Daoy (cell line): ENCODE measurements at places on chromosomes 6 and 20.

GRCh38 chr6:144379356-144379755 is 94.2 kb downstream of the UTRN start:
- DNase-seq, result no peak

DNA sequence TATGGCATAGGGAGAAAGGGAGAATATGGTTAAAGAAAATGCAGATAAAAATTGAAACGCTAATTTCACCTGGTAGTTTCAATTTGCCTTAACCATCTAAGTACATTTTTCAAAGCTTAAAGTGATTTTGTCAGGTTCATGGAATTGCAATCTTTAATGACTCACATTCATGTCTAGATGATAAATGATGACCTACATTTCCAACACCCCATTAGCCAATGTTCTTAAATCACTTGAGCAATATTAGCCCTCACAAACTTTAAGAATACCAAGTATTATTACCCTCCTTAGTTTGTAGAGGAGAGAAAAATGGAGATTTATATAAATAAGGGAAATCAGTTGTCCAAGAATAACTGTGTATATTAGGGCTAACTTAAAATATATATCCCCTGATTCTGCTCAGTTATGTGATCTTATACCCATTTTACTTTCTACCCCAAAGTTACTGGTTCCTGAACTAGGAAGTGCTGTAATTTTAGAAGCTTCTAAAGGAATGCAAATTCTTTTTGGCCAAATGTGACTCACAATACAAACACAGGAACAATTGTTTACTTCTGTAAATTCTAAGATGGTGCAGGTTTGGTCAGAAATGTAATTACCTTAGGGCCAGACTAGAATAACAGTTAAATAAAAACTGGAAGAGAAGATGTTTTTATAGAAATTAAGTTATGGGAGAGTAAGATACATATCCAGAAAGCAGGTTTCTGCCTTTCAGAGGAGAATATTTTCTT is 34.5 kb downstream of the TPBG start:
- DNase-seq, result peak; percentile 49

- no peak for DNase-seq
These were observed 9.9 kb downstream of the TBCC start for GRCh38 chr6:42735976-42736375.

DNA sequence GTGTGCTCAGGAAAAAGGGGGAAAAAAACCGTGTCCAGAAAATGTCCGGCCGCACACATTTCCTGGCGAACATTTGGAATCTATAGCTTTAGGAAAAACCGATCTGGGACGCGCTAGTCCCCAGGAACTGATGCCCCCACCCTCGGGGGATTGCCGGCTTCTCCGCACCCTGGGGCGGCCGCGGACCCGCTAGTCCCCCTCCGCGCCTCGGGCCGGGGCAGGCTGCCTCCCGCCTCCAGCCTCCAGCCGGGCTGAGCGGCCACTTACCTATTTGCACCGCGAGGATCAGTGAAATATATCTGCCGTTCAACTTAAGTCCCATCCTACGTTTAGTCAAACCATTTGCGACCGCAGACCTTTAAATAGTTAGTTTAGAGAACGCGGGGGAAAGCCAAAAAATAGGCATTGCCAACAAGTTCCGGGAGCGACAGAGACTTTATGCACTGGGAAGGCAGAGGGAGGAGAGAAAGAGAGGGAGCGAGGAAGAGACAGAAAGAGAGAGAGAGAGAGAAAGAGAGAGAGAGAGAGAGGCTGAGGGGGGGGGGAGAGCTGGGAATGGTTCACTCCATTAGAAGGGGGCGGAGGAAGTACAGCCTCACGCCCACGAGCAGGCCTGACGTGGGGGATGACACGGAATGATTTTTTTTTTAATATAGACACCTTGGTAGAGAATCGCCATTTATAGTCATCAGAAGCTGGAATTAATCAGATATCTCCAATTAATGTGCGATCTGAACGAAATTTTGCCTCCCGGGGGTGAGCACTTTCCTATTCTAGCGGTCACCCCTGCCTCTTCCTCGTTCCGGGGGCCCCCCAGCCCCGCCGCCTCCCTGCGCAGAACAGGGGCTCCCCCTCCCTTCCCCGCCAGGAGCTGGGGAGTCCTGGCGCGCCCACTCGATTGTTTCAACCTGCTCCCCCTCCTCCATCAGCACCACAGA is at the start of gene NRN1:
Gene NRN1, minus strand, starts transcription at position 498 of the 938 bp plus-strand sequence. Its CDS starts 176 bp downstream, at position 322.
- peak; percentile 72 for DNase-seq

DNA sequence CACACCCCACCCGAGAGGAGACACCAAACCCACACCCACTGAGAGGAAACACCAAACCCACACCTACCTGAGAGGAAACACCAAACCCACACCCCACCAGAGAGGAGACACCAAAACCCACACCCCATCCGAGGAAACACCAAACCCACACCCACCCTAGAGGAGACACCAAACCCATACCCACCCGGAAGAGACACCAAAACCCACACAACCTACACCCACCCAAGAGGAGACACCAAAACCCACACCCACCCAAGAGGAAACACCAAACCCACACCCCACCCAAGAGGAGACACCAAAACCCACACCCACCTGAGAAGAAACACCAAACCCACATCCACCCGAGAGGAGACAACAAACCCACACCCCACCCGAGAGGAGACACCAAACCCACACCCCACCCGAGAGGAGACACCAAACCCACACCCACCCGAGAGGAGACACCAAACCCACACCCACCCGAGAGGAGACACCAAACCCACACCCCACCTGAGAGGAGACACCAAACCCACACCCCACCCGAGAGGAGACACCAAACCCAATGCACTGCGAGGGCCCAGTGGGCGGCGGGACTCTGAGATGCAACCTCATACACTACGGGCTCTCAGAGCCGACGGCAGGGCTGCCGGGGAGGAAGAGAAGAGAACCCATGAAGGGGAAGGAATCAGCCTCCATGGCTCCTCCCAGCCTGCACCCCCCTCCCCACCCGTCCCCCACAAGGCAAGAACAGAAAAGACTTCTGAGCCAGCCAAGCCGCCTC is 83.3 kb downstream of the TAF4 start:
- DNase-seq, result no peak

GRCh38 chr20:32731882-32732266 is 11.4 kb downstream of the COMMD7 start:
- DNase-seq, result no peak

- no peak for DNase-seq
These were observed 190.4 kb upstream of the MCHR2 start for GRCh38 chr6:100184473-100184872.

- DNase-seq, result no peak
These were observed 21.5 kb upstream of the BPIFB1 start for GRCh38 chr20:33261465-33261864.

GRCh38 chr20:62267543-62267942 is 29.2 kb downstream of the OSBPL2 start:
- no peak for DNase-seq

GRCh38 chr6:108222504-108222903 is 38.3 kb downstream of the SNX3 start:
- no peak for DNase-seq

GRCh38 chr6:113540466-113540865 is 316.7 kb upstream of the MARCKS start:
- DNase-seq, result no peak

DNA sequence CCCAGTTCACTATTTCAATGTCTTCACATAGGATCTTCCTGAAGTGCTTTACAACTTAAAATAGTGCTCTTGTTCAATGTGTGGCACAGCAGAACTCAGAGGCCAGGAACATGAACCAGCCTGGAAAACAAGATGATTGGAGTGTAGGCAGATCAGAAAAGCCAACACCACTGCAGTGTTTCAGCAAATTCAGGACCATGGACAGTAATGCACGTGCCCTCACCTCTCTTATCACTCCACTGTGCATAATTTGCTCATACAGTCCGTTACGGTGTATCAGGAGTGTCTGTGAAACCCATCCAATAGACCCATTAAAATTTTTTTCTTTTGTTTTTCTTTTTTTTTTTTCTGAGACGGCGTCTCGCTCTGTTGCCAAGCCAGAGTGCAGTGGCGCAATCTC is 27.6 kb upstream of the HACE1 start:
- peak; percentile 25 for DNase-seq

- DNase-seq, result no peak
These were observed 108.8 kb upstream of the BCLAF1 start for GRCh38 chr6:136398453-136398852.

- no peak for DNase-seq
These were observed 200.0 kb downstream of the LY86 start for GRCh38 chr6:6788394-6789032.

DNA sequence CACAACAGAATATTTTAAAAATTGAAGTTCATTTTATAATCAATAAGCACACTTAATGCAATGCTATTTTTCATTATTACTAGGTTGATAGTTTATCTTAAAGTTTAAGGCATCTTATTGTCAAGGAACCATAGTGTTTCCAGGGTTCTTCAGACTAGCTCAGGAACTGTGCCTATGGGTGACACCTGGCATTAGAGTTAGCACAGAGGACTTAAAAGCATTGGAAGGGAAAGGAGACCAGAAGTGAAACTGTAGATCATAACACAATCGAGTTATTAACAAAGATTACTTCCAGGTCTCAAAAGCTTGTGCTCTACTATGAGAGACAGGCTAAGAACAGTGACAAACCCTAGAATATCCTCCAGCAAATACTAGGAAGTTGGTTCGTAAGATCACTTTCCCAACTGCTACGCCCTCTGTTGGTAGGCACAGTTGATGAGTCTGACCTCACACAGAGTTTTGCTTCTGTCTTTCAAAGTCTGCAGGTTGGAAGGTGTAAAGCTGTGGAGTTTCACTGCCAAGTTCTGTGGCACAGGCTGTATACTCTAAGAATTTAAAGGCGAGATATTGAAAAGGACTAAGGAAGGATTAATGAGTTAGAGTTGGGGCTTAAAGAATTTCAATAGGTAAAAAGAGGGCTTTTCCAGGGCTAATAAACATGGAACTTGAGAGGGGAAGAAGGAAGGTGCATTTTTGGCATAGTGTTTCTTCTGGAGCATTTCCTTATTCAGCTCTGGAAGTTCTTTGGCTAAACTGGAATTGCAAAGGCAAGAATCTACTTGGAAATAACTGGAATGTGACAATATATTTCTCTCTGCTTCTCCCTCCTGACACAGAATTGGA is 531.3 kb upstream of the JAG1 start:
- DNase-seq, result peak; percentile 79

- DNase-seq, result no peak
These were observed 15.7 kb upstream of the CGA start for GRCh38 chr6:87110636-87111035.

GRCh38 chr20:46056970-46057855 is 28.2 kb downstream of the SLC12A5 start:
- peak; percentile 60 for DNase-seq

DNA sequence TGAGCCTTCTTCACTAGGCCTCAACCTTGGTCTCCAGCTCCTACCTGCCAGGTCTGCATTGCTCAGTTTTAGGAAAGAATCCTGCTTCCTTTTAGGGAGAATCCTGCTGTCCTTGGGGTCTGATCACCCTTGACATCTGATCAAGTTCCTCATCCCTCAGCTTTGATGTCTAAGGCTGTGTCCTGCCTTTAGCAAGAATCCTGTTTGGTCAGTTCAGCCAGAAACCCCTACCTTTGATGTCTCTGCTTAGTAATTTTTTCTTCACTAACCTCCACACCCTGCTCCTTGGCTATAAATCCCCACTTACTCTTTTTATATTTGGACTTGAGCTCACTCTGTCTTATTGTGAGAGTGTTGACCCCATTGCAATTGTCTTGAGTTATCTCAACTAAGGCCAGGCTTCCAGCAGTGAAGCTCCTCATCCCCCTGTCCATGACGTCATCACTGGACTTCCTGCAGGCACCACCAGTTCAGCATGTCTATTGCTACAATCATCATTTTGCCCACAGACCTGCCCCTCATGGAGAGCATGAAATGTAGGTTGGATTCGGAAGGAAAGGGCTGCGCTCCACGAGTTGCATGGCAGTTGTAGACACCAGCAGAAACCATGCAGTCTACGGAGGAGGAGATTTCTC is 4.7 kb upstream of the CST5 start:
- DNase-seq, result no peak

DNA sequence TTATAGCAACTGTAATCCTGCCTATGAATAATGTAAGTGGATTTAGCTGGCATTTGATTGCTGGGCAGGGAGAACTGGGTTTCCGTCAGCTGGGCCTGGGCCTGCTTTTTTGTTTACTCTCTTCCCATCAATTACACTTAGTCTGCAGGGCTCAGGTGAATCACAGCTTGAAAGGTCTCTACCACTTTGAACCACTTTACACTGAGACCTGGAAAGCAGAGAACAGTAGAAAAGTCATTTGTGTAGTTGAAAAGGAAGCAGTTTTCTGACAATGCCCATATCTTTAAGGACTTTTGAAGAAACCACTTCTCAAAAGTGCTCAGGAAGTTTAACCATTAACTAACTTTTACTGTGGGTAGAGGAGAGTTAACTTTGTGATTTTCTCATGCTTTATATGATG is 315.4 kb upstream of the SASH1 start:
- no peak for DNase-seq

DNA sequence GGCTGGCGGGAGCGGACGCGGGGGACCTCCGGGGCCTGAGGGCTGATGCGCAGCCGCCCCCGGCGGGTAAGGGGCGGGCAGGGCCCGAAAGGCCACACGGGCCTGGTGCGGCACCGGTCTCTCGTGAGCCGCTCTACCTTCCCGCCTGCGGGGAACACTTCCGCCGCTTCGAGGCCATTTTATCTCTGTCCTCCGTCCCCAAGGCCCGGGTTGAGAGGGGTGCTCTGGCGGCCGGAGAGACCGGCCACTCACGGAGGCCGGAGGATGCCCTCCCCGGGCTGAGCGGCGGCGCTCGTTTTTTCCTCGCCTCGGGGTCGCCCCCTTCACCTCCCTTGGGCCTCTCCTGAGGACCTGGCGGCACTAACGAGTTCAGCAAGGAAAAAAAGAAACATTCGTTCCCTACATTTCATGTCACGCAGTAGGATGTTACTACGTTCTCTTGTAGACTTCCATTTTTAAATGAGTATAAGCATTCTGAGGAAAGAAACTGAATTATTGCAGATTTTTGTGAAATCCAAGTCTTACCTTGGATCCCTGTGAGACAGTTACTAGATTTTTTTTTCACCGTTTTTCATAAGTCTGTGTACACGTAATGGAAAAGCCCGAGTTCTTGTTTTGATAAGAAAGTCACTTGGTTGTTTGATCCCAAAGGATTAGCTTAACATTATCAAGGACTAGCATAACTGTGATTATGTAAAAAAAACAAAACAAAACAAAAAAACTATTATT is 575 bp downstream of the WTAP start:
- DNase-seq, result no peak
